CD4-positive, alpha-beta memory T cell (primary cell): ENCODE measurements at places on chromosomes 4 and X. TPM values are rescaled to one million over a fixed set of nuclear protein-coding genes. Genes with fewer than 3 reads are reported as not detected.

GRCh38 chr4:74376888-74377483 is 12.0 kb downstream of the EREG start:
- DNase-seq = peak; percentile 32

- no peak for DNase-seq
Measured at GRCh38 chr4:101993842-101994775, 203.6 kb downstream of the BANK1 start.

GRCh38 chr4:151629097-151629783 is 131.6 kb downstream of the GATB start:
- no peak for DNase-seq

GRCh38 chrX:94400488-94400887 is 726.5 kb downstream of the FAM133A start:
- DNase-seq = no peak

GRCh38 chrX:1587161-1587560 is 4.2 kb upstream of the AKAP17A start:
- no peak for DNase-seq

DNA sequence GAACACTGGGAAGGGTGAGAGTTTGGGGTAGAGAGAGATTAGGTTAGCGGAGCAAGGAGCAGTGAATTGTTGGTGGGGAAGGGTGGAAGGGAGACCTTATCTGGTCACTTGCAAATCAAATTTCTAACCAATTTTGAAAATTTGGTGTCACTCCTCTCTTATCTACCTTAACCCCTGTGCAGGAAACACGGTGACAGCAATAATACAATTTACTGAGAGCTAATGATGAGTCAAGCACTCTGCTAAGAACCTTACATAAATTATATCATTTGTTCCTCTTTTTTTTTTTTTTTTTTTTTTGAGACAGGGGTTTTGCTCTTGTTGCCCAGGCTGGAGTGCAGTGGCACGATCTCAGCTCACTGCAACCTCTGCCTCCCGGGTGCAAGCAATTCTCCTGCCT is 116.4 kb downstream of the C4orf51 start:
- no peak for DNase-seq

DNA sequence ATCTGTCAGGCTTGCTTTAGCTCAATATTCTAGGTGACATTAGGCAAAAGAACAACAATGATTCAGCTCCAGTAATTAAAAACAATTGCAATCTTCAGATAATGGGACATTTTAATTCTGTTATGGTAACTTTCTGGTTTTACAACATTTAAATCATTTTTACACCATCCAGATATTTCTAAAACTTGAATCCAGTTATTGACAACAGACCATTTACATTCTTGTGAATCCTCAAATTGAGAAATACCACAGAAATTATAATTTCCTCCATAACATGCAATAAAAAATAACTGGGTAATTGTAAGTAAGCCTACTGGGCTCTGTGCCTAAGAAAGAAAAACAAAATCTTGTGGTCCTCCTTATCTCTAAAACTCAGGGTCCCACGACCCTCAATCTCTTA is 195.0 kb upstream of the S100G start:
- DNase-seq = no peak

DNA sequence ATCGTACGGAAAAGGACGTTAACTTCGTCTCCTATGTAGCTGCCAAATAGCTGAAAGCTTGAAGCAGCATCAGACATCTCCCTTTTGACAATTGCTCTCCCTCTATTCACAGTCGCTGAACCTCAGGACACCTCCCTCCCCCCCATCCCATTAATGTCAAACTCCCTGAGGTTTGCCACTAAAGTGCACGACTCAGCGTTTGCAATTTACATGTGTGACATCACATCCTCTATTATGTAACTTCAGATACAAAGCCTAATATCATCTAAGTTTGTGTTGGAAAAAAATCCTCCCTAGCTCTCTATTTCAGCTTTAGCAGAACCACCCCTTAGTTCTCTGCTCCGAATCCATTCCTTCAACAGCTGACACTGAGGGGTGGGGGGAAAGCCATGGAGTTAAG is 5.5 kb upstream of the NR3C2 start:
- peak; percentile 50 for DNase-seq

DNA sequence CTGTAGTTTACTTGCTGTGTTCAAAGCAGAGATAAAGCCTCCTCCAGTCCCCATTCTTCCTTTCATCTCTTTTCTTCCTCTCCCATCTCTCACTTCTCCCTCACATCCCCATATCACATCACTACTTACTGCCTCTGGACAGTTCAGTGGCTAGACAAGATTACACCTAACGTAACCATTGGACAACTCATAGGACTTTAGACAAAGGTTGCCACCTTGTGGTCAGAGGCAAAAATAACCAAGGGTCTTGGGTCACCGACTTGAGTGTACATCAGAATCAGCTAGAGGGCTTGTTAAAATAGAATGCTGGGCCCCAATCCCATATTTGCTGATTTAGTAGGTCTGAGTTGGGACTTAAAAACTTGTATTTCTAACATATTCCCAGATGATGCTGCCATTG is 109.3 kb upstream of the DGKK start:
- peak; percentile 34 for DNase-seq

GRCh38 chrX:101232316-101232715 is 12.7 kb downstream of the DRP2 start:
- DNase-seq = no peak

DNA sequence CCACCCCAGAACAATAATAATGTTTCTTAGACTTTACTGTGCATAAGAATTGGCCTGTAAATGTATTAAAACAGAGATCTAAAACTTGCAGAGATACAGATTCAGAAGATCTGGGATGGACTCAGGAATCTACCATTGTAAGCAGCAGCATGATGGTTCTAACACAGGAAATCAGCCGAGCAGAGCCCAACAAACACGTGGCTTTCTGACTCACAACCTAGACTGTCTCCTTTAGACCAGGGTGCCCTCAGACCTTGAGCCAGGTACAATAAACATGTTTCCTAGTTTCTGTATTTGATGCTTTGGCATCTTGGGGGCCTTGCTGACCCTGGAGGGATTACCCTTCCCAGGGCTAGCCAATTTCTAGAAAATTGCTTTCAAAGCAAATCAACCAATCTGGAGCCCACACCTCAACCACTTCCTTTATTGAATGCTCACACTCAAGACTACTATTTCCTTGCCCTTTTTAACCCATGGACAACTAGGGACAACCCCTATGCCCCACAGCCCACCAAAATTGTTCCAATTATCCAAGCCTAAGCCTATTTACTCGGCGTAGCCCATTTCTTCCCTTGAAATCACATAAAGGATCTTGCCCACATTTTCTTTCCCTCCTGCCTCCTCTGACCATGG is 80.5 kb downstream of the TBC1D9 start:
- no peak for DNase-seq

- DNase-seq = no peak
Measured at GRCh38 chr4:123463869-123464268, 67.3 kb downstream of the SPRY1 start.

APLN gene
- not detected for total RNA-seq

BCLAF3 gene
- total RNA-seq = 12.6 TPM

GDPD2 gene
- not detected for total RNA-seq

XPNPEP2 gene
- total RNA-seq = 0.32 TPM

IL21 gene
- total RNA-seq = not detected

STIM2 gene
- 84.6 TPM for total RNA-seq

MEPE gene
- not detected for total RNA-seq

CHRNA9 gene
- not detected for total RNA-seq

CD38 gene
- 1.00 TPM for total RNA-seq
